ENCODE measurements at places on chromosomes 6 and 20. TPM values are rescaled to one million over a fixed set of nuclear protein-coding genes. Genes with fewer than 3 reads are reported as not detected.
A peak's percentile ranks its signal among the peaks of the same experiment; 100 is the strongest.

Gene CRNKL1
- total RNA-seq, result 20.1 TPM

DNA sequence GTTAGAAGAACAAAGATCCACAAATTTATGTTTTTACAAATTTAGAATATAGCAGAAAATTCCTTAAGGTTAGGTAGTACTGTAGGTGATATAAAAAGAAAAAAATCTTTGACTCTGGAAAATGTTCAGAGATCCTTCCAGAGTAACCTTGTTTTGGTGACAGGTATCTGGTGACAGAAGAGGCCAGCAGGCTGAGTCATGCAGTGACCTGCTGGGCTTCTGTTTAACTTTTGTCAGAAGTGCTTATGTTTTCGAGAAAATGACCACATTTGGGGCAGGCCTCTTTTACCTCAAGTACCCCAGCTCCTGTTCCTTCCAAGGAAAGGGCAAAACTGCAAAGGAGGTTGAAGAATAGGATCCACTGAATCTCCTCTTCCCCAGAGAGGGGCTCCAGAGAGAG is 10.5 kb upstream of the CLDN20 start:
- DNase-seq, result no peak

GRCh38 chr6:35089935-35090505 is 51.1 kb downstream of the TCP11 start:
- no peak for DNase-seq

GRCh38 chr20:40457404-40457803 is 231.6 kb downstream of the MAFB start:
- no peak for DNase-seq

DNA sequence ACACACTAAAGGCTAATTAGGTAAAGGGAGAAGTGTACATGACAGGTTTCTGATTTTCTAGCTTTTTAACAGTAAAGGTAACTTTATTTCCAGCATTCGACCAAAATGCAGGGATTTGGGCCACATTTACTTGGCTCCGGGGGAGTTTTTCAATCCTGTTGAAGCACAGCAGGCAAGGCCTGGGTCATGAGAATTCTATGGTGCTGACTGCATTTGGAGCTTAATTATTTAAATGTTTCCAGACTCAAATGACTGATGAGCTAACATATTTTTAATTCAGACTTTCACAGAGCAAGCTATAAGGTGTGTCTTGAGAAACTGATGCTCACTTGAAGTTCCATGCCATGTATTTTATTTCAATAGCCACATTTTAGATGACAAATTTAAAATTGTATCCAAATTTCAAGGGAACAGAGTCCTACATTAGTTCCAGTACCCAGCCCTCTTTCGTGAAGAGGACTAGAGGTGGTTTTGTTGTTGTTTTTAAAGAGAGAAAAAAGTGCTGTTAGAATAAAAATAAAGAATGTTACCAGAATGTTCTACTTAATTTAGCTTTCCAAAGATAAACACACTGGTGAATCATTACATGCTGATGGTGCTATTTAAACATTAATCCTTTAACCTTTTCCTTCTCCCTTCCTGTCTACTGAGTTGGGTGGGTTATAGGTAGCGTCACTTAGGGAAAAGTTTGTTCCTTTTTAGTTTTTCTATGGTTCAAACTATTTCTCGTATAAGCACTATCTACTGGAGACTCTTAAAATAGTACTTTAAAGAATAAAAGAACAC is 82.3 kb upstream of the PHACTR2 start:
- no peak for DNase-seq

DNA sequence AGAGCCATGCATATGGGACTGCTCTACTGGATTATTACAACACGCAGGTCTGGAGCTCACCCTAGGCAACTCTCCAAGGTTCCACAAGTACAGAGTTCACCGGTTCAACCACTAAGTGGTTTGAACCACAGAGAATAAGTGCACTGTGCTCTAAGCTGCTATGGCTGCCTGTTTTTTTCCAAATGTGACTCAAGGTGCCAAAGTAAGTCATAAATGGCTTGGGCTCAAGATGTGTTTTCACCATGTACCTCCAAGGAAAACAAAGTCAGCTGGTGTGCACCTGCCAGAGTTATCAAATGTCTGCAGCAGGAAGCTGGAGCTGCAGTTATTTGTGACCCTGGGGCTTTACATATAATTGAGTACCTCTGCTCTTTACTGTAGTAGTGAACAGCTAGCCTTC is 76.7 kb downstream of the PREP start:
- DNase-seq, result peak; percentile 34

GRCh38 chr6:99590728-99591672 is 15.6 kb upstream of the PRDM13 start:
- DNase-seq, result no peak
